Occipital lobe (tissue), 3 donors: ENCODE measurements at places on chromosomes 7 and 10.

- DNase-seq, result no peak
These were observed 227.8 kb downstream of the GLRX3 start for GRCh38 chr10:130363899-130364445.

- no peak for DNase-seq
These were observed 31.8 kb upstream of the SRGN start for GRCh38 chr10:69056129-69056528.

DNA sequence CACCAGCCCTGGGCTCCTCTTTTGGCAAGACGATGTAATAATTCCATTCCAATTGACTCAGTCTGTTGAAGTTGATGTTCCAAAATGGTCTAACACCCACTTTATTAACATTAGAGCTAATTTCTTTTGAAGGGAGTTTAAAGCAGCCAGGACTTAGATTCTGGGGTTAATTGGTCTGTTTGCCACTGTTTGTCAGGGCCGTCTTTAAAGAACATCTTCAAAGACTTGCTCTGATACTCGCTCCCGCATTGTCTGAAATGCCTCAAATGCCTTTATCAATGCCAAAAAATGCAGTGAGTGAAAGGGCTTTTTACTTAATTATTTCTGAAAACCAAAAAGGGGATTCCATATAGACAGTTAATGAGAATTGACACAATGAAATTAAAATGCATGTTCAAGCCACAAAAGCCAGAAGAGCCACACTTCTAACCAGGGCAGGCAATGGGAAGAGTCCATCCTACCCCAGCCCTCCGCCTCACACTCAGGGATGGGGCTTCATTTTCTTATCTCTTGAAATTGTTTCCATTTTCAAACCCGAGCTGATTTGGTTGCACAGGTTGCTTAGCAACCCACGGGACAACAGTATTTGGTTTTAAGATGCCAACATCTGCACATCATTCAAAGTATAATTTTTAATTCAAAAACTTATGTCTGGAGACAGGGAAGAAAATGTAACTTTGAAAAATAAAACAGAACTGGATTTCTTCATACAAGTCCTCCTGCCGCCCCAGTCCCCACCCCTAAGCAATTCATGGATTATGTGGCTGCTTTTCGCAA is 163.0 kb downstream of the FGFR2 start:
- no peak for DNase-seq

GRCh38 chr7:99499371-99499720 is 735 bp downstream of the ZNF394 start:
- no peak for DNase-seq

DNA sequence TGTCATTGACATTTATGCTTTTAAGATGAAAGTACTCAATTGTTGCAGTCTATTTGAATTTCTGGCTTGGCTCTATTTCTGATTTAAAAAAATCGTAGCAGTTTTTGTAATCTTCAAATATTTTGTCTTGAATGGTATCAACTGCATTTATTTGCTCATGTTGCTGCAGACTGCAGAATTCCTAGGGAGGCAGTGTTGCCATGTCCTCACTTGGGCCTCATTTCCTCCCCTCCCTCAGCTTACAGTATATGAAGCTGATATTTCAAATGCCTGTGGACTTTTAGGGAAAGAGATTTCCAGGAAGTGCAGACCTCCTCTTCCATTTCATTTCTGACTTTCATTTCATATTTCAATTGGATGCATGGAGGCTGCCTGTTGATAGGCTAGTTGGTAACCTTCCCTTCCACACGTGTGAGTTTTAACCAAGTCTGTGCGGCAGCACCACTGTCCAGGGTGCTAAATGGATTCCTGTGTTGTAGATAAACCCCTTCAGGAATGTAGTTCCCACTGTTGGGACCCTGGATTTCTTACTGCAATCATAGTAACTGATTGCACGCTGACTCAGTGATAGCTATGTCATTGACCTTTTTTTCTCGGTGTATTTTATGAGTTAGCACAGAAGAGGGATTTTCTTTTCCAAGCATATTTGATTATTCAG is 17.5 kb downstream of the VPS50 start:
- no peak for DNase-seq

DNA sequence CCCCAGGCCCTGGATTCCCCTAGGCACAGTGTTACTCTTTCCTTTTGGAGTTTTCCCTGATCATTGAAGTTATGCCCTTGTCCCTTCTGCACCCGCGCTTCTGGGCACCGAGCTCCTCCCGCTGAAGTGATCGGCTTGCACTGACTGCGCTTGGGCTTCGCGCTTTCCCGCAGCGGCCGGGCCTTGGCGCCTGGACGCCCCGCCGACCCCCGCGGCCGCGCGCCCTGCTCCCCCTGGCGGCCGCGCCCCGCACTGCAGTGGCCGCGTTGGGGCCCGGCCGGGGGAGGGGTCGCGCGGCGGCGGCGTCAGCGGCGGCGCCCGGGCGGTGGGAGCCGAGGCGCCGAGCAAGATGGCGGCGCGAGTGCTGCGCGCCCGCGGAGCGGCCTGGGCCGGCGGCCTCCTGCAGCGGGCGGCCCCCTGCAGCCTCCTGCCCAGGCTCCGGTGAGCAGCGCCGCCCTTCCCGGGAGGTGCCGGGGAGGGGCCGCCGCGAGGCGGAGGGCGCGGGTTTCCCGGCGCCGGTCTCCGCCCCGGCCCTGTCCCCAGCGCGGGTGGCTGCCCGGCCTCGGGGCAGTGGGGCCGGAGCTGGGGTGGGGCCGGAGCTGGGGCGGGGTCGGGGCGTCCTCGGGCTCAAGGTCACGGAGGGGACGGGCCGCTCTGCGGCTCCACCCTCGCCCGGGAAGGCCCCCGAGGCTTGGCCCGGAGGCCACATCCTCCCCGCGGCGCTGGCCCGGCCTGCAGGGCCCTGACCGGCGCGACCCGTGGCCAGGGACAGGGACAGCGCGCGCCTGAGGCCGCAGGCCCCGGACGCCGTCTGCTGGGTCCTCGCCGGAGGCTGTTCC is at the start of gene NIPSNAP2:
Gene NIPSNAP2, plus strand, starts transcription at position 325 of the 839 bp plus-strand sequence. Its CDS starts 25 bp downstream, at position 350.
- peak; percentile 50 for DNase-seq

GRCh38 chr10:22927661-22928403 is at the start of gene ARMC3:
ARMC3 (plus strand) TSS chr10:22928053; CDS start chr10:22931997, 3,944 bp downstream.
- peak; percentile 42 for DNase-seq

DNA sequence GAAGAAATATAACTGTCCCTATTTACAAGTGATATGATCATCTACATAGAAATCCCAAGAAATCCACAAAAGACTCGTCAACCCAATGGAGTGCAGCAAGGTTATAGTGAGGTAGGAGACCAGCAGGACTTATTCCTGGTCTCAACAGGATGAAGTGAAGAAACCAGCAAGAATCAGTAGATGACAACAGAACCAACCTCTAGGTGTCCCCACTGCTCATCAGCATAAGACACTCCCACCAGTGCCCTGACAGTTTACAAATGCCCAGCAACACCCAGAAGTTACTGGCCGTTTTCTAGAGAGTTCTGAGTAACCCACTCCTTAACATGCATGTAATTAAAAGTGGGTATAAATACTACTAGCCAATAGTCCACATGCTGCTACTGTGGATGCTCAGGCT is 470.5 kb upstream of the LRRTM3 start:
- no peak for DNase-seq

DNA sequence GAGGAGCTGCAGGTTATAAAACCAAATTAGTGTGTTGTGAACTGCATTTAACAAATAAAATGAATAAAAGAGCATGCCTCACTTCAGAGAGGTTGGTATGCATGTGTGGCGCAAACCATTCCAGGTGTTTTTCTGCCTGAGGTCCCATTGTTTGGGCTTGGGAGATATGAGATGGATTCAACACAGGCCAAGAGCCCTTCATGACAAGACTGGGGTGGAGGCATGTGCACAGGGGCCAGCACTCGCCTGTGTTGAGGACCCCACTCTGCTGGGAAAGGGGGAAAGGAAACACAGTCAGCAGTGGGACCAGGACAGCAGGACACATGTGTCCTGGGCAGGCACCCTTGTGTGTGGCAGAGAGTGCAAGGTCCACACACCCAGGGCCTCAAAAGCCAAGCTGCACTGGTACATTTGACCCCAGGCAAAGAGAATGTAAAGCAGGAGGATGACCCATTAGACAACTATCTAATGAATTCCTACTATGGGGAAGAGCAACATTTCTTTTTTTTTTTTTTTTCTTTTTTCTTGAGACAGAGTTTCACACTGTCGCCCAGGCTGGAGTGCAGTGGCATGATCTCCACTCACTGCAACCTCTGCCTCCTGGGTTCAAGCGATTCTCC is 9.2 kb upstream of the SLC18A3 start:
- no peak for DNase-seq

- DNase-seq, result no peak
These were observed 95.7 kb downstream of the PFKFB3 start for GRCh38 chr10:6298428-6298827.

DNA sequence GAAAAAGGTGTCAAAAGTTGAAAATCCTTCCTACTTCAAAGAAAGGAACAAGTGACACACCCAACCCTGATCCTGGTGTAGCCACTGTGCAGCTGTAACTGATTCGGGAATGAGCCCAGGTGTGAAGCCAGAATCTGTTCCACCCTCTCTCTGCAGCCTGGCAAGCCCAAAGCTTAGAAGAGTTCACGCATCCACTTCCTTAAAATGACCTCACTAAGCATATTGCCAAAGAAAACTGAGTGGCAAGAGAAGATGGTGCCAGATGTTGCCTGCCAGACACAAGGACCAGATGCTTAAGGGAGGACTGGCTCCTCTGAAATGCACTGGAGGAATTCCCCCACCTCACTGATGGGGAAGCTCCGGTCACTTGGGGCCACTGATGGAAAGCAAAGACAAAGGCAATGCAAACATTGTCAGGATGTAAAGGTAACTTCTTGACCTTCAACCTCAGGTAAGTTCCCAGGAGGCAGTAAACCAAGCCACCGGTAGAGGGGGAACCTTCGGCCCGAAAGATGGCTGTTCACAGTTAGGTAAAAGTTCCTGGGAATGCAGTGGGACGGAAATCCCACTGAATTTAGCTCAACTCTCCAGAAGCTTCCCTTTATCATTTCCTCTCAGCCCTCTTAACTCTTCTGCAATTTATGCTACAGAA is 554.9 kb downstream of the KCNMA1 start:
- no peak for DNase-seq

- DNase-seq, result no peak
These were observed 49.3 kb upstream of the GNA12 start for GRCh38 chr7:2893411-2893861.

GRCh38 chr7:121196286-121196685 is 132.5 kb upstream of the WNT16 start:
- DNase-seq, result no peak

GRCh38 chr7:114859477-114859876 is 62.4 kb upstream of the MDFIC start:
- DNase-seq, result no peak

- DNase-seq, result no peak
These were observed 354.5 kb downstream of the TFEC start for GRCh38 chr7:115676080-115676479.

DNA sequence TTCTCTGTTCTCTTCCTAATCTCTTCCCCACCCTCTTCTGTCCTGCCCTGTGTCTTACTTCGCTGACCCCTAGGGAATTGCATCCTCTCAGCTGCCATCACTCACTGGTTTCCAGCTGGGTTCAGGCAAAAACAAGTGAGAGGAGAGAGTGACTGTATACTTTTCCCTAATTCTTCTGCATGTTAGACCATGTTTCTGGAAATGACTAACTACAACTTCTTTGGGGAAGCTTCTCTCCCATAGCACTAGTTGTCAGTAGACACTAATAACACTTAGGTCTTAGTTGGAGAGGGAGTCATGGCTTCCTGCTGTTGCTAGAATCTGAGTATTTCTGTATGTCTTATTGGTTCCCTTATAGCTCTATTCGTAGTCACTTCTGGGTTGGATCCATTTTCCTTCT is 299.0 kb upstream of the FZD1 start:
- DNase-seq, result no peak

- DNase-seq, result no peak
These were observed 321.7 kb downstream of the WDR37 start for GRCh38 chr10:1377740-1378397.

DNA sequence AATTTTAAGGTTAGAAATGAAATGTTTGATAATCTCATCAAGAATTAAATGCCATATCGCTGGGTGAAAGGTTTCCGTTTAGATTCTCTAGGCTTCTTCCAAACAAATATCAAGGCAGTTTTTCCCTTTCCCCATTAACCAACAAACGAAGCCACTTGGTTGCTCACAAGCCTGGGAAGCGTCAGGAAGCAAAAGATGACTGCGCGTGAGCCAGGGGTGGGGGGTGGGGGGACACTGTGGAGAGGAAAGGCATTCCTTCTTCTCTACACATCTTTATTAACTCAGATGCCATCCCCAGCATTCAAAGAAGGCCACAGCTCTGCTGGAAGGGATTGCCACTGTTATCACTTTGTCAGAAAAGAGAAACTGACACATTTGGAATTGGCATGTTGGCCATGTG is 207.1 kb downstream of the TRIL start:
- DNase-seq, result no peak

DNA sequence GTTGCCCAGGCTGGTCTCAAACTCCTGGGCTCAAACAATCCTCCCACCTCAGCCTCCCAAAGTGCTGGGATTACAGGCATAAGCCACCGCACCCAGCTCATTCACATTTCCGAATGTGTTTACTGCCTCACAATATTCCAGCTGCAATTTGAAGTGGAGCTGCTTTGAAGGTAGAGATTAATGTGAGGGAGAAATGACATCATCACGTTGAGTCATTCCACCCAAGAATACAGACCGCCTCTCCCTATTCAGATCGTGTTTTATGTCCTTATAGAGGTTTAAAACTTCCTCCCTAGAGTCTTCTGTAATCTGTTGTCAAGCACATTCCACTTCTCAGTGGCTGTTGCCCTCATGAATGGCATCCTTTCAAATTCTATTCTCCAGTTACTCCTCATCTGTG is 100.4 kb upstream of the PDGFA start:
- no peak for DNase-seq

GRCh38 chr7:103967401-103967800 is 22.1 kb downstream of the RELN start:
- DNase-seq, result no peak

DNA sequence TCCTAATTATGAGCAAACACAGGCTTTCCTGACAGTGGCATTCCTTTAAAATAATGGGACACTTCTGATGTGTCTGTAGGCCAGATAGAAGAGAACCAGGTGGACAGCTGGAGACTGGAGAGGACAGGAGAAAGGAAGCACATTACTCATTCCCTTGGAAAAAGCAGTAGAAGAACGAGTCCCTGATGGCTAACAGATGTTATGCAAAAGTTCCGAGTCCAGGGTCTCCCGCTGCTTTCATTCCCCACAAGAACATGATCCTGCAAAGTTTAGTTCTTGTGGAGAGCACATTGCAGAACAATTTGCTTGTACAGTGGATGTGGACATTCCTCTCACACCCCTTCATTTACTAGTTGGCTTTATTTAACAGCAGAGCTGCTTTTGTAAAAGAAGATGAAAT is 137.6 kb downstream of the GPAM start:
- DNase-seq, result no peak

- no peak for DNase-seq
These were observed 569.0 kb upstream of the SORCS1 start for GRCh38 chr10:107733328-107734130.

GRCh38 chr7:99729486-99730237 is 5.3 kb downstream of the CYP3A7 start:
- DNase-seq, result no peak

GRCh38 chr7:2894118-2894940 is 50.2 kb upstream of the GNA12 start:
- DNase-seq, result no peak
